ENCODE measurements at places on chromosomes 7 and 10. TPM values are rescaled to one million over a fixed set of nuclear protein-coding genes. Genes with fewer than 3 reads are reported as not detected.

- H3K4me3 ChIP-seq: no peak overlapping the region
- DNase-seq: no peak
- H3K36me3 ChIP-seq: no peaks in the 10 kb centered on the region
- no peaks in the 10 kb centered on the region for H3K27me3 ChIP-seq
- no peak overlapping the region for H3K27ac ChIP-seq
Observed at GRCh38 chr7:115533785-115534184, 496.8 kb downstream of the TFEC start.

DNA sequence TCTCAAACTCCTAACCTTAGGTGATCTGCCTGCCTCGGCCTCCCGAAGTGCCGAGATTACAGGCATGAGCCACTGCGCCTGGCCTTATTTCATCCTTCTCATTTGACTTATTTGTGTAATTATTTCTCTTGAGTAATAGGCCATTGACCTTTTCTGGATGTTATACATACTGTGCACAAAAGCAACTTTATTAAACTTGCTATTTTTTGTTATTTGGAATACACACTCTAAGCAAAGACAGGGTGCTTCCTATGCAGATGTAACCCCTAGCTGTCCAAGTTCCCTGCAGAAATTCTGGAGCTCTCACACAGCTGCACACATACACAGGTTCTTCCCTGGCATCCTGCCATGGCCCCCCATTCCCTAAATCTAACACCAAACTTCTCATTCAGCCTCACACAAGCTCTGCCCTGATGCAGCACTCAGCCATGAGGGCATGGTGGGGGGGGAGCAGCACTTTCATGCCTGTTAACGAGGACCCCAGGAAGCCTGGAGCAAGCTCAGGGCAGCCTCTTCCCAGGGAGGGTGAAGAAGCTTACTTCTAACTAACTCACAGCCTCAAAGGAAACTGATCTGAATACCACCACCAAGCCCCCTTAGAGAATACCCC lies 33.2 kb downstream of the SH3PXD2A start:
- H3K4me1 ChIP-seq: no peaks in the 10 kb centered on the region
- H3K4me3 ChIP-seq: no peak overlapping the region

Gene ASB13
- total RNA-seq: 16.5 TPM

Gene NKX2-3
- not detected for total RNA-seq
